Kidney glomerular epithelial cell (primary cell): ENCODE measurements at places on chromosomes 3 and 15.

- DNase-seq: no peak
These were observed 197.9 kb downstream of the TPRG1 start for GRCh38 chr3:189369636-189370035.

DNA sequence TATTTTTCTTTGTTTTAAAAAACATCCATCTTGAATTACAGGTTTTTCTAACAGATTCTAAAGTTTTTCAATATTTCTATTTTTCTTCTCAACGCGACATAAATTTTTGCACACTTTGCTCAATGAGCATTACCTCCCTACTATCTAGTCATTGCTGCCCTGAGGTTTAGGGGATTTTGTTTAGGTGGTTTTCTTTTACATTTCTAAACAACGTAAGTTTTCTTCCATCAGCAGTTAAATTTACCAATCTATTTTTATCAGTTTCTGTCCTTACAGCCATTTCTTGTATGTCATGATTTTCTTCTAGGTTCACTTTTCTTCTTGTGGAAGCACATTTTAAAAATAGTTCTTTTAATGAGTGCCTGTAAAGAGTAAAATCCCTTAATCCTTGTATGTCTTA, 49.2 kb upstream of the CCR2 start:
- DNase-seq: no peak

- no peak for DNase-seq
These were observed 124.8 kb upstream of the PTX3 start for GRCh38 chr3:157311633-157312375.

GRCh38 chr3:180180795-180181194, 144.1 kb upstream of the PEX5L start:
- DNase-seq: no peak

GRCh38 chr3:61813636-61814035, 252.3 kb downstream of the PTPRG start:
- DNase-seq: no peak

DNA sequence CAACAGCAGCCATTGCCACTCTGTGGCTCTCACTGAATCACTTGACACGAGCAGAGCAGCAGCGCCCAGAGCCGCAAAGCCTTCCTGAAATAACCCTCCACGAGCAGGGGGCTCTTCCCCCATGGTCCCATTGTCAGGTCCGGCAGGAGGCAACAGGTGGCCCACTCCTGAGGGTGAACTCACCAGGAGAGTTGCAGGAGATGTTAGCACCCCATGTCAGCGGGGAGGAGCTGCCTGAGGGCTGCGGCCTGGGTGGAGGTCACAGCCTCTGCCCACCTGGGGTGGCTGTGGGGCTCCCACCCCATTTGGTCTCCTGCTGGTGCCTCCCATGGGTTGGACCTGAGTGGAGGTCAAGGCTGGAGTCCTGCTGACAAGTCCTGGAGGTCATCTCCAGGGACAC, 12.3 kb upstream of the C3orf22 start:
- DNase-seq: no peak

- DNase-seq: no peak
These were observed 23.2 kb downstream of the SELENOT start for GRCh38 chr3:150626148-150626930.

- DNase-seq: peak; percentile 42
These were observed 65.2 kb downstream of the FNDC3B start for GRCh38 chr3:172104471-172105072.

GRCh38 chr3:102182162-102182561, 252.7 kb upstream of the ZPLD1 start:
- DNase-seq: peak; percentile 98
